ENCODE measurements at places on chromosomes 11 and 22.
A peak's percentile ranks its signal among the peaks of the same experiment; 100 is the strongest.

DNA sequence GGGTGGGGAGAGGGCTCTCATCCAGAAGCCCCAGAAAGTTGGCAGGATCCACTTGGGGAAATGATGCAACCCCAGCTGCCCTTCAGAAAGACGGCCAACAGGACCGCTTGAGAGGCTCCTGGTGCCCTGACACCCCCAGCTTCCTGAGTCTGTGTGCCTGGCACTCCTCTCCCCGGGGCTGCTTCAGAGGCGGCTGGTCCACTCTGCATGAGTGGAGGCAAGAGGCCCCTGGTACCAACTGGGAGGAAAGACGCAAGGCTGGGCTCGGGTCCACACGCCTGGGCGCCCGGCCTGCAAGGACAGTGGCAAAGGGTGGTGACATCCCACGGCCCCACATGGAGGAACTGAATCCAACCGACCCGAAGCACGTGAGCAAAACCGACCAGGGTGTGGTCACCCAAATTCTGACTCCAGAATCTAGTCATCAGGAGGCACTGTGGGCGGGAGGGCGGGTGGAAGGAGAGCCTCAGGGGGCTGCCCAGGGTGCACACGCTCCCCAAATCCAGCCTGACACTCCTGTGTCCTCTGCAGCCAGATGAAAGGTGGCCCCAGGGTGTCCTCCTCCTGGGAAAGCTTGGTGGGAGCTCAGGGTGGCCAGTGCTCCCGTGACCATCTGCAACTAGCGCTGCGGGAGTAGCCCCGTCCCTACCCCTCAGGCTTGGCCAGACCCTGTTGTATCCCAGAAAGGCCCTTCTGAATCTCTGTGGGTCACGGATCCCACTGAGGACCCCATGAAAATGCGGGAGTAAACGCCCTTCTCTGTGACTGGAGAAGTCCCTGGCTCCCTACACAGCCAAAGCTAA is 3.7 kb downstream of the RNH1 start:
- DNase-seq, result no peak

DNA sequence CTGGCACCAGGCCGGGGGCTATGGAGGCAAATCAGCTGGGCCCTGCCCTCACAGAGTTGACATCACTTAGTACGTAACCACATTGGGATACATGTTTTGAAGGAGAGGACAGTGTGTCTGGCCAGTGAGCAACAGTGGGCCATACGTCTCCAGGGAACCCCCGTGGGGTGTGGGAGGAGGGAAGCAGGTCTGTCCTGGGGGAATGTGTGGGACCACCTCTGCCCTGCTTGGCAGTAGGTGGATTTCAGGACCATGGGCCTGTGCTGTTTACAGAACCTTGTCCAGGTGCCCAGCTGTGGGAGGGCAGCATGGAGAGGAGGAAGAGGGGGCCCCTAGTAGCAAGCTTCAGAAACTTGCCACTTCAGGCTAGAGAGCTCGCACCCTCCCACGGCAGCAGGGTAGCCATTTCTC is 21.0 kb downstream of the P2RY2 start:
- no peak for DNase-seq

DNA sequence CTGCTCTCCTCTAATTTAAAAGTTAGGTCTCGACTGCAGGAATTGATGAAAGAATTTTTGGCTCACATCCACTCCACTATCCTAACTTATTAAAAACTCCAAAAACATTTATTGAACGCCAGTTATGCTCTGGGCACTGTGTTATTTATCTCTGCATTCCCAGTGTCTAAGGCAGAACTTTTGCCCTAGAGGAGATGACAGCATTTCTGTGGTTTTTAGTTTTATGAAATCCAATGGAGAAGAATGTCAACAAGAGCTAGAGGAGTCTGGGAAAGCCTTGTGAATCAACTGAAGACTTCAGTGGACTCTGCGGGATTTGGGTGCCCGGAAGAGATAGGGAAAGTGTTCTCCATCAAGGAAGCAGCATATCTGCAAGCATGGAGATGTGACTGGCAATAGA is 217.0 kb upstream of the PGR start:
- DNase-seq, result no peak

GRCh38 chr11:47437746-47438418 is 11.1 kb downstream of the RAPSN start:
- no peak for DNase-seq

DNA sequence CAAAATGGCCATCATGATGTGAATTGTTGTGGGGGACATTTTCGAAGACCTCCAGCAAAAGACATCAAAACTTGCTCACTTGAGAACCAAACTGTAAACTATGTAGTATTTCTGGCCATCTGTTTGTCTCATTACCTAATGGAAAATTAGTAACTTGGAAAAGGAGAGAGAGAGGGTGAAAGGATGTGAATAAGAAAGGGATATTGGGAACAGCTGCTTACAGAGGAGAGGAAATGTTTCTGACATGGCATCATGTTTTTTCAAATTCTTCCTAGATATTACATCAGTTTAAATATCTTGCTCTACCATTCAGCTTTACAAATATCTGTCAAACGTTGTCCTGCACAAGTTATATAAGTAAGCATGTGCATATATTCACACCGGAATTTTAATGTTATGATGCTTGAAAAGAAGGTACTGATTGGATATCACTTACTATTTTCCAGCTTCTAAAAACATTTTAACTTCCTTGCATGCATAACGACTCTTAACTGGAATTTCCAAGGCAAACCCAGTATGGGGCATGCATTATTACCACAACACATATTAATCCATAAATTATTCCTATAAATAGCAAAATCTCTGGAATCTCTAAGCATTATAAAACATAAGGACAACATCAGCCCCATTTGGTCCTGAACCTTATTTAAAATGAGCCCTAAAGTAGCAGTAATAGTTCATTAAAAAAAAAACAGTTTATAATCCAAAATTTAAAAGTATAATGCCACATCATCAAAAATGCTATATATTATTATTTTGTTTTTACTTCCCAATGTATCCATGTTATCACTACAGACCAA is 20.0 kb downstream of the GUCY1A2 start:
- DNase-seq, result no peak

- DNase-seq, result no peak
Measured at GRCh38 chr11:83571302-83571701, 285.1 kb upstream of the CCDC90B start.

DNA sequence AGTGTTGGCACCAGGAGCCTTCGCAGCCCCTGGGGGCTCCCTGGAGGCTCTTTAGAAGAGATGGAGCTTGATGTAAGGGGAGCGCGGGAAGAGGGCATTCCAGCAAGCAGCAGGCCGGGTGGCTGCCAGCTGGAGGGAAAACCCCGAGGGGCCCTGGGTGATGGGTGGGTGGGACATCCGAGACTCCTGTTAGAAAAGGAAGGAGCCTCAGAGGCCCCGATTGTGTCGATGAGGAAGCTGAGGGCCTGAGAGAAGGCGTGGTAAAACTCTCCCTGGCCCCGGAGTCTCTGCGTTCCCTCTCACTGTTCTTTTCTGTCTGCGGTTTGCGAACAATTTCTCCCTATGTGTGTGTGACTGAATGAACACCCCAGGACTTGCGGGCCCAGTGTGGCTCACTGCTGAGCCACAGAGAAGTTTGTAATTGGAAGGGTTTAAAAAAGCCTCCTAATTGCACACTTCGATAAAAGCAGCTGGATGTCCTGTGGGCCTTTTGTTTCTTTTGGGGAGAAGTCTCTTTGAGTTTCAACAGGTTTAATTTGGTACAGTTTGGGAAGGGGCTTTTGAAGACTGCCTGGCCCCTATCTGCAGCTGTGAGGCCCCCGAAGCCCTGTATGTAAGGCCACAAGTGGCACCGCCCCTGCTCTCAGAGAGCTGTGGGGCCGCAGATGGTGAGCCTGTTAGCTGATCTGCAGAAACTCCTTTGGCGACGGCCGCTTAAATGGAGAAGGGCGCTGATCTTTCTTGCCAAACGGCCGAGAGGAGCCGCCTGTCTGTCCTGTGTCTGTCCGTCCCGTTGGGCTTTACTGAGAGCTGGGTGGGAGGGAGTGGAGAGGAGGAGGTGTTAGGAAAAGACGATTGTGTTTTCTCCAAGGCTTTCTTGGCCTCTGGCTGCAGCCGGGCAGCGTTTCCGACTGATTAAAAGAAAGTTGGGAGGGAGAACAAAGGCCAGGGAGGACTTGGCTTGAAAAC is 2.0 kb downstream of the FBLN1 start:
- no peak for DNase-seq

DNA sequence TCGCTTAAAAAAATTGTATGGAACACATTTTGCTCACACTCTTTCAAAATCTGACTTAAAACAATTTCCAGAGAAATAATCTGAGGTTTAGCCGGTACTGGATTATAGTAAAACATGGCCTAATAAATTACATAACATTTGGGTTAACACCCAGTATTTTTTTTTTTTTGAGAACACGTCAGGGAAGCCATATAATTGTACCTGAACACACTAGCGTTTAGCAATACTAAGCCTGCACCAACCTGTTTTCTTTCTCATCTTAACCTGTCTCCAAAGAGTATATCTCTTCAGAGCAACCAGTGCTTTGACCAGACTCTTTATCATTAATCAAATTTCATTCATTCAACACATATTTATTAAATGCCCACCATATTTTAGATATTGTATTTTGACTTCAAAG is 2.0 kb upstream of the POGLUT3 start:
- DNase-seq, result no peak

- DNase-seq, result no peak
Measured at GRCh38 chr11:28017816-28018215, 90.1 kb downstream of the KIF18A start.

GRCh38 chr22:25628494-25628893 is 64.0 kb downstream of the GRK3 start:
- no peak for DNase-seq

- DNase-seq, result no peak
Measured at GRCh38 chr11:113134626-113135025, 173.4 kb downstream of the NCAM1 start.

- DNase-seq, result no peak
Measured at GRCh38 chr22:39825661-39826102, 67.9 kb downstream of the ENTHD1 start.

DNA sequence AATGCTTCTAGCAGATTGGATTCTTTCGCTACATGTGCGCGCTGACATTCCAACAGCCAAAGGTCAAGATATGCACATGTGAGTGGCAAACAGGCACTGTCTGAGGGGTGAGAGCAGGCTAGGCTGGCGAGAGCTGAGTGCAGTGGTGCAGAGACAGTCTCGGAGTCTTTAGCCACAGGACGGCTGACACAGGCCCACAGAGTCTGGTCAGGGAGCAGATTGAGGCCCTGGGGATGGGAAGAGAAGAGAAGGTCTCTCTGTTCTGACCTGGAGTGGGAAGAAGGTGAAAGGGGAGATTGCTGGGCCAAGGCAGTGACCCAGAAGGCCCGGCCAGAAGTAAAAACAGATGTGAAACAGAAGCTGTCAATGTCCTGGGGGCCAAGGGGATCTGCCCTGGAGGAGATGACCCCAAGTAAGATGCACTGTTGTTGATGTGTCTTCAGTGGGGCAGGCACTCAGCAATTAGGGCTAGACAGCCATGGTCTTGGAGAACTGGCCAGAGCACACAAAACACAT is 197.8 kb downstream of the ETS1 start:
- DNase-seq, result no peak

GRCh38 chr11:131684111-131685060 is 314.0 kb downstream of the NTM start:
- no peak for DNase-seq

- peak; percentile 25 for DNase-seq
Measured at GRCh38 chr11:61967924-61968757, 707 bp upstream of the FTH1 start.

DNA sequence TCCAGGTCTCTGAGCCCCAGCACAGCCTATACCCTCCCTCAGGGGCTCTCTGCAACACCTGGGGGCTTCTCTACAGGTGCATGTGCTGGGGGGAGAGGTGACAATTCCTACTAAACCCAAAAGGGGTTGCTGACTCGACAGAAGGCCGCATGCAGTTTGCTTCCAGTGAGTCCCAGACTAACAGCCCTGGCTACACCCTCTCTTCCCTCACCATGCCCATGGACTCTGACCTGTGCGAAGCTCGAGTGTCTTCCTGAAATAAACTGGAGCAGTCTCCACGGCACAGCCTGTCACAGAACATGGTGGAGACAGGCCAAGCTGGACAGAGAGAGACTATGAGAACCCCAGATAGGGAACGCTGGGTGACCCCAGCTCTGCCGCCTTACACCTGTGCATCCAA is 16.6 kb downstream of the PLEKHA7 start:
- DNase-seq, result no peak

GRCh38 chr11:87754685-87755084 is 420.6 kb downstream of the RAB38 start:
- DNase-seq, result no peak

GRCh38 chr11:125348674-125349309 is 147.3 kb downstream of the FEZ1 start:
- DNase-seq, result peak; percentile 10

GRCh38 chr22:47021371-47022074 is 259.1 kb downstream of the TBC1D22A start:
- DNase-seq, result no peak

DNA sequence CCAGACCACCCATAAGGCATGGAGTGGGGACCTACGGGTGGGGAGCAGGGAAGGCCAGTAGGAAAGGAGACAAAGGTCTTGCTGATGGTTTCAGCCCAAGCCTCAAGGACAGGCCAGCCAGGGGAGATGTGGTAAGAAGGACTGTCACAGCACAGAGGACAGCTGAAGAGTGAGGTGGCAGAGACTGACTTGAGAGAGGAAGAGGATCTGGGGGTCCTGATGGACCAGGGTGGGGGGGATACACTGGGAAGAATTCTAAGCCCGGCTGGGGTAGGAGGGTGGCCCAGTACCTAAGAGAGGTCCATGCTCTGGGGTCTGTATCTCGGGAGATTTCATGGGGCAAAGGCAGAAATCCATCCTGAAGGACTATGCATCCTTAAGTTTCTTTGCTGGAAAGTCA is 66.1 kb upstream of the THY1 start:
- DNase-seq, result no peak

DNA sequence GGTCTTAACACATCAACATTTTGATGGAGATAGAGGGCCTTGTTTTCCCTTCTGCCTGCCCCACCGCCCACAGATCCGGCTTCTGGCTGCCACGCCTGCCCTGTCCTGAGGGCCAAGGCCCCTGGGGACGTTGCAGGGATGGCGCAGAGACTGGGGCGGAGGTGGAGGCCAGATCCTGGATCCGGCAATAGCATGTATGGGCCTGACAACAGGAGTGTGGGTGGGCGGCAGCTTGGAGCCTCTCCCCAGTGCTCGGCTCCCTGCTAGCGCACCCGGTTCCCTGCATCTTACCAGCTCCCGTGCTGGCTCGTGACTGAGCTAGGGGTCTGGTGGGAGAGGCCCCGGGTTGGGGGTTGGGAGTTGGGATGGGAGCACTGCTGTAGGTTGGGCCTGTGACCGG is 95.6 kb downstream of the ZBTB16 start:
- no peak for DNase-seq

DNA sequence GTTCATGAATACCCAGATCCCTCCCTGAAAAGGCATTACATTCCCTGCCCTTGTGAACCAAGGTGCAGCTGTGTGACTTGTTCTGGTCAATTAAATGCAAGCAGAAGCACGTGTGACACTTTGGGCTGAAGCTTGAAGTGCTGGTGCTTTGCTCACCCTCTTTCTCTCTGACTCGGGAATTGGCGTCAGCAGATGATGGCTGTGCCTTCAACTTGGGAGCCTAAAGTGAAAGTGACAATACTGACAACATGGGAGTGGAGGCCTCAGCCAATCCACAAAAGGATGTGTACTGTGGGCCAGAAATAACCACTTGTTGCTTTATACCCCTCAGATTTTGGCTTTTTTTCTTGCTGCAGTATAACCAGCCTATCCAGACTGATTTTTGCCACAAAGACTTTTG is 148.3 kb upstream of the THY1 start:
- DNase-seq, result no peak

Measured in naive thymus-derived CD8-positive, alpha-beta T cell (primary cell).